Stimulated activated CD4-positive, alpha-beta T cell treated with anti-CD3 and anti-CD28 coated beads, Interleukin-12 subunit alpha, Interleukin-12 subunit beta, amount 100 ng/mL, for 4 hours (primary cell): ENCODE measurements at places on chromosomes 7 and 10.

DNA sequence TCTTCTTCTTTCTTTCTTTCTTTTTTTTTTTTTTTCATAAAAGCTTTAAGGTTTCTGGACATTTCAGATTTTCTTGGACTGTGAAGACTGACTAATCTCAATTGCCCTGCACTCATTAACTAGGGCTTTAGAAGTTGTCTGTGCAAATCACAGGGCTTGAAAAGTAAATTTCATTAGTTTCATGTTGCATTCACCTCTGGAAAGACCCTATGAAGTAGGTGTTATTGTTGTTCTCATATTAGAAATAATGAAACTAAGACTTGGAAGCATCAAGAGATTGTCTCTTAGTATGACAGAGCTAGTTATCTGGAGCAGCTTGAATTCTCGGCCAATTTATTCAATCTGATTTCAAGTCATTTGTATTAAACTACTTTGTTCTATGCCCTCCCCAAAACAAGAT is 28.2 kb upstream of the SEMA3D start:
- no peak for DNase-seq

- no peak for DNase-seq
These were observed 1.8 kb upstream of the METTL27 start for GRCh38 chr7:73844131-73844547.

DNA sequence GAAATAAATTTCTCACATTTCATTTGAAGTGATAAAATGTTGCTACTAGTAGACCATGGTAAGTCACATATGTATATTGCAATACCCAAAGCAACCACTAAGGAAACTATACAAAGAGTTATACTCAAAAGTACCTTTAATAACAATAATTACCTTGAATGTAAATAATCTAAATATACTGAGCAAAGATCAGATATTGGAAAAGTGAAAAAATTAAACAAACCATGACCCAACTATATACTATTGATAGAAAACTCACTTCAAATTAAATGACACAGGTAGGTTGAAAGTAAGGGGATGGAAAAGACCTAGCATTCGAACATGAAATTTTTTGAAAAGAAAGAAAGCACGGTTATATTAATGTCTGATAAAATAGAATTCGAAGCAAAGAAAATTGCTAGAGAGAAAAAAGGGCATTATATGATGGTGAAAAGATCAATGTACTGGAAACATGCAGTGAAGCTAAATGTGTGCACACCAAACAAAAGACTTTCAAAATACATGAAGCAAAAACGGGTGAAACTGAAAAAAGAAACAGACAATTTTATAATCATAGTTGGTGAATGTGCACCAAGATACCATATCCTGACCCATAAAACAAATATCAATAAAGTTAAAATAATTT is 29.1 kb downstream of the TFPI2 start:
- DNase-seq = no peak

GRCh38 chr7:105829681-105830322 is 46.6 kb downstream of the ATXN7L1 start:
- DNase-seq = no peak

- no peak for DNase-seq
These were observed 125.3 kb downstream of the SORCS3 start for GRCh38 chr10:104766341-104766740.

- DNase-seq = no peak
These were observed 109.2 kb downstream of the SND1 start for GRCh38 chr7:127761196-127761595.

DNA sequence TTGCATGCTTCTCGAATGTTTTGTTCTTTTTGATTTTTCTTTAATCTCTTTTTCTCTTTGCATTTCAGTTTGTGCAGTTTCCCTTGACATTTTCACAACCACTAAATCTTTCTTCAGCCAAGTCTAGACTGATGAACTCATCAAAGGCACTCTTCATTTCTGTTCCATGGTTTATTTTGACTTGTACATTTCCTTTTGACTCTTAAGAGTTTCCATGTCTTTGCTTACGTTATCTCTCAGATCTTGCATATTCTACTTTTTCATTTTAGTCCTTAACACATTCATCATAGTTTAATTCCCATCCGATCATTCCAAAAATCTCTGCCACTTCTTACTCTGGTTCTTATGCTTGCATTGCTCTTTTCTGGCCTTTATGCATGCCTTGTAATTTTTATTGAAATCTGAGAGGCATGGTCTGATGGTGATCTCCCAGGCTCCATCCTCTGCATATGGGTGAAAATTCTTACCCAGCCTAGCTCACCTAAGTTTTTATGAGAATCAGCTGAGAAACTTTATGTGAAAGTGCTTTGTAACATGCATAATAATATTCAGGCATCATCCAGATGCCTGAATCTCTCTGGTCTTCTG is 202.8 kb upstream of the IGFBP3 start:
- DNase-seq = no peak

GRCh38 chr10:126704649-126705048 is 34.2 kb upstream of the C10orf90 start:
- DNase-seq = no peak

DNA sequence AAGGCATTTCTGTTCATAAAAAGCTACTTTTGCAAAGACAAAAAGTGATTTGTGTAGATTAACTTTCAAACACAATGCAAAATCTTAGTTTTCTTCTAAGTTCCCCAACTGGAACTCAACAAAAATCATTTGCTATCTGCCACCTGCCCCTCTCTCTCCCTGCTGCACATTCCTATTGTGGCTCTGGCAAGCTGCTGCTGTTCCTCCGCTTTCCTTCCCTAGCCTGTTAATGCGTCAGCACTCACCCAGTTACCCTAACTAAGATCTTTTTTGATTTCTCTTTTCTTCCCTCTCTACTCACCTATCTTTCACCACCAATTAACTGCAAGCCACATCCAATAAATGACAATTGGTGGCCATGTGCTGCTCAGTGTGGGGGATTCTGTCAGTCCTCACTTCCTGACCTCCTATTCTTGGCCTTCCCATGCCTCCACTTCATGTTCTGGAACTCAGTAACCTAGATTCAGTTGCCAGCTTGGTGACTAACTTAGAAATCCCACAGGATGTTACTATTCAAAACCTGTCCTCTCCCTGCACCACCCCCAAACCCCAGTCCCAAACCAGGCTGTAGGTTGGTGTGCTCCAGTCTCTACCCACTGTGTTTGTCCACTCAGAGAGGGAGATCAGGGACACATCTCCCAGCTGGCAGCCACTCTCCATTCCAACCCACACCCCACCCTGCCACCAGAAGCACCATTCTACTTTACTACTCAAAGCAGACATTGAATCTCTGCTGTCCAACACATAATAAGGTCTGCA is 140.2 kb upstream of the CTTNBP2 start:
- DNase-seq = no peak
